ENCODE measurements at places on chromosomes 11 and 22. TPM values are rescaled to one million over a fixed set of nuclear protein-coding genes. Genes with fewer than 3 reads are reported as not detected.

SSTR3 gene
- total RNA-seq, result not detected

UCP3 gene
- 1.2 TPM for total RNA-seq

NPAS4 gene
- total RNA-seq, result not detected

IFITM10 gene
- 2.1 TPM for total RNA-seq

LRRN4CL gene
- total RNA-seq, result 0.12 TPM
